Hepatocyte (in vitro differentiated cells): ENCODE measurements at places on chromosomes 11 and 22. TPM values are rescaled to one million over a fixed set of nuclear protein-coding genes. Genes with fewer than 3 reads are reported as not detected.
A peak's percentile ranks its signal among the peaks of the same experiment; 100 is the strongest.

GRCh38 chr11:59097113-59097708 is 9.8 kb upstream of the FAM111B start:
- no peaks in the 10 kb centered on the region for H3K4me1 ChIP-seq
- peak; percentile 74 for DNase-seq
- no peaks in the 10 kb centered on the region for H3K36me3 ChIP-seq
- no peak overlapping the region for H3K27ac ChIP-seq

DNA sequence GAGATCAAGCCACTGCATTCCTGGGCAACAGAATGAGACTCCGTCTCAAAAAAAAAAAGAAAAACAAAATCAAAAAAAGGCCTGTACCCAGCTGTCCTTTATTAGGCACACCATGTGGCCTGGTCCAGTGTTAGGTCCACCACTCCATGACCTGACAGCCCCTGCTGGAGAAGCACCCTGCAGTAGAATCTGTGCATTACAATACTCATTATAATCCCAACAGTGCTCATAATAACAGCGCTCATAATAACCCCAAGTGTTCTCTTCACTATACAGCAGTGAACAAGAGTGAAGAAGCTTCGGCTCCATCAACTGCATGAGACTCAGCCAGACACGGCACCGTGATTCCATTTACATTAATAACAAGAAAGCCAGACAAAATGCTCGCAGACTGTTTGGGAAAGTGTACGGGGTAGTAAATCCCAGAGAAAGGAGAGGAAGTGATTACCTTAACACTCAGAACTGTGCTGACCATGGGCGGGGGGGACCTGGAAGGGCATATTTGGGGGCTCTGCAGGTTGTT is 8.9 kb upstream of the EHD1 start:
- H3K36me3 ChIP-seq, result no peaks in the 10 kb centered on the region
- H3K27ac ChIP-seq, result peak overlapping the region; percentile 92
- no peak for DNase-seq
- H3K4me1 ChIP-seq, result peaks cover 38% of the 10 kb centered on the region

ST14 gene
- total RNA-seq, result 80.8 and 85.2 TPM in 2 replicates

- H3K27me3 ChIP-seq, result peaks cover 5% of the 10 kb centered on the region
- no peaks in the 10 kb centered on the region for H3K36me3 ChIP-seq
- no peak overlapping the region for H3K27ac ChIP-seq
- no peak overlapping the region for H3K4me3 ChIP-seq
- no peak for DNase-seq
Measured at GRCh38 chr11:128153697-128154048, 433.7 kb downstream of the ETS1 start.

GRCh38 chr11:2268729-2269600 is 1.4 kb downstream of the ASCL2 start:
- H3K36me3 ChIP-seq, result no peaks in the 10 kb centered on the region
- peaks cover 32% of the 10 kb centered on the region for H3K27me3 ChIP-seq
- peaks cover 12% of the 10 kb centered on the region for H3K4me1 ChIP-seq

DNA sequence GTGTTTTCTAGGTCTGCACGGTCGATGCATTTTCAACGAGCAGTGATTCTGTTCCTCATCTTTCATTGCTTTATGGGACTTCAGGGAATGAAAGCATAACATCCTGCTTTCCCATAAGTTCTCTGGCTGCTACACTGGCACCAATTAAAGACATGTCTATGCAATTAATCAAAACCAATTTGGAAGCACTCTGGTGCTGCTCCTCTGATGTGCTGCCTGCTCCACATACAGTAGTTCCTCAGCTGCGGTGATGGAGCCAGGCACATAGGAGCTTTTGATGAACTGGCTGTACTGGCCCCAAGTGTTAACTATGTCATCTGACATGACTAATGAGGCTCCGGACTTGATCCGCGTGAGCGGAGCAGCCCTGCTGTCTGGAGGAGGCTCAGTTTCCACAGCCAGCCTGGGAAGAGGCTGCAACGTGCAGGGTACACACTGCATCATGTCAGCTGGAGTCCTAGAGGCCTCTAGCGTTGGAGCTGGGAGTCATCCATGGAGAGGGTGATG is 29.8 kb downstream of the GVQW3 start:
- no peak overlapping the region for H3K4me3 ChIP-seq
- DNase-seq, result no peak
- H3K4me1 ChIP-seq, result peaks cover 5% of the 10 kb centered on the region

NLRP6 gene
- not detected in 2 replicates for total RNA-seq

DNA sequence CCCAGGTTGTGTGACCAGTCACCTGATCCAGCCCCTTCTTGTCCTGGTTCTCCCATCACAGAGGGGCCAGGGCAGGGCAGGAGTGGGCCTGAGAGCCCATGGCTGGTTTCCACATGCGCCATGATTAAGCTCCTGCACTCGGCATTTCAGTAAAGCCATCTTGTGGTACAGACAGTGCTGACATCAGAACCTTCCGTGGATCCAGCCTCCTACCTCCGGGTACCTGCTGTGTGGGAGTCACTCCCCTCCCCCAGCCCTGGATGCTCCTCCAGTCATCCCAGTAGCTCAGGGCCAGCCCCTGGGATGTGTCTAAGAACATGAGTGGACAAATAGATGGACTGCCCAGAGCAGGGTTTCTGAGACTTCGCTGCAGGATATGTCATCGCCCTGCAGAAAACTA is 22.1 kb upstream of the MGAT3 start:
- no peak overlapping the region for H3K27ac ChIP-seq
- no peak for DNase-seq
- H3K27me3 ChIP-seq, result no peaks in the 10 kb centered on the region

DNA sequence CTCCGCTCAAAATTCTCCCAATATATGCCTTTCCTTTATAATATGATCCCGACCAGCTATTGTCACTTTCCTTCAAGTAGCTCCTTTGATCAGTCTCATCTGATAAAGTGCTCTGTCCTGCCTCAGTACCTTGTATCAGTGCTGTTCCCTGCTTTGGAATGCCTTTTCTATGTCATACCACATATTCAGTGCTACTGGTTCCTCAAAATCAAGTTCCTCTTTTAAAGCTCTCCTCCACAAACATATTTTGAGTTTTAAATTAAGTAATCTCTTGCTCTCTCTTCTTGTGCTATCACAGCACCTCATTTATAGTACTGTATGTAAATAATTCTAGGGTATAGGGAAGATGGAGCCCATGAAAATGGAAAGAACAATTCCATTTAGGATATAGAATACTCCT is 137.1 kb upstream of the CTSC start:
- H3K36me3 ChIP-seq, result no peaks in the 10 kb centered on the region
- H3K27ac ChIP-seq, result no peak overlapping the region
- no peaks in the 10 kb centered on the region for H3K27me3 ChIP-seq
- no peaks in the 10 kb centered on the region for H3K4me1 ChIP-seq
- H3K4me3 ChIP-seq, result no peak overlapping the region
- no peak for DNase-seq

DNA sequence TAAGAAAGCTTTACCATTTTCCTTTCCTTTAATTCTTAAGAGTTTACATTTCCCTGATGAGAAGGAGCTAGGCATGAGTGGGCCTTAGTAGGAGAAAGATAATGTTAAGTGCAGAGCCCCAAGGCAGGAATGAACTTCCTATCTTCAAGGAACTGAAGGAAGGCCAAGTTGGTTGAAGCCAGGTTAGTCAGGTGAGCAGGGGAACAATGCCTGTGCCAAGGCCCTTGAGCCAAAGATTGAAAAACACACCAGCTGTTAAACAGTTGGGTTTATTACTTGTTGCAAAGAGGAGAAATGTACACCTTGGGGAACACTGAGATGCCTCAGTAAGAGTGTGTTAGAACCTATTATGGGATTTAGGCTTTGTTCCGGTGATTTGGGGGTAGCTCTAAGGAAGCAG is 10.0 kb downstream of the CNTF start:
- no peaks in the 10 kb centered on the region for H3K36me3 ChIP-seq
- no peaks in the 10 kb centered on the region for H3K27me3 ChIP-seq
- no peaks in the 10 kb centered on the region for H3K4me1 ChIP-seq

DNA sequence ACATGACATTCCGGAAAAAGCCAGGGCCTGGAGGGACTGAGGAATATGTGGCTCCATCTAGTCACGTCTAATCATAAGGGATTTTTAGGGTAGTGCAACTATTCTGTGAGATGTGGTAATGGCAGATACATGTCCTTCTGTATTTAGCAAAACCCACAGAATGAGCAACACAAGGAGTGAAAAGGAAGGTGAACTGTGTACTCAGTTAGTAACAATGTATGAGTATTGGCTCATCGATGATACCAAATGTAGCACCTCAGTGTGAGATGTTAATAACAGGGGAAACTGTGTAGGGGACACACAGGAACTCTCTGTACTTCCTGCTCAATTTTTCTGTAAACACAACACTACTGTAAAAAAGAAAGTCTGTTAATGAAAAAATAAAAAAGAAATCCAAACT is 42.0 kb upstream of the CARS1 start:
- no peak for DNase-seq
- H3K27ac ChIP-seq, result no peak overlapping the region
- no peaks in the 10 kb centered on the region for H3K27me3 ChIP-seq
- no peaks in the 10 kb centered on the region for H3K36me3 ChIP-seq

OR52I2 gene
- not detected in 2 replicates for total RNA-seq

ROBO4 gene
- 0.48 and 2.0 TPM in 2 replicates for total RNA-seq

ACCSL gene
- total RNA-seq, result not detected in 2 replicates

NCAPH2 gene
- total RNA-seq, result 24.4 and 25.6 TPM in 2 replicates

GRCh38 chr11:120235024-120235628 is 4.8 kb upstream of the POU2F3 start:
- H3K4me3 ChIP-seq, result no peak overlapping the region
- peaks cover under 1% of the 10 kb centered on the region for H3K4me1 ChIP-seq
- DNase-seq, result peak; percentile 87
- H3K27ac ChIP-seq, result no peak overlapping the region
- peaks cover 22% of the 10 kb centered on the region for H3K27me3 ChIP-seq
